ENCODE measurements at places on chromosomes 7 and 10.

- DNase-seq = no peak
Measured at GRCh38 chr10:99143011-99143410, 92.6 kb downstream of the HPSE2 start.

DNA sequence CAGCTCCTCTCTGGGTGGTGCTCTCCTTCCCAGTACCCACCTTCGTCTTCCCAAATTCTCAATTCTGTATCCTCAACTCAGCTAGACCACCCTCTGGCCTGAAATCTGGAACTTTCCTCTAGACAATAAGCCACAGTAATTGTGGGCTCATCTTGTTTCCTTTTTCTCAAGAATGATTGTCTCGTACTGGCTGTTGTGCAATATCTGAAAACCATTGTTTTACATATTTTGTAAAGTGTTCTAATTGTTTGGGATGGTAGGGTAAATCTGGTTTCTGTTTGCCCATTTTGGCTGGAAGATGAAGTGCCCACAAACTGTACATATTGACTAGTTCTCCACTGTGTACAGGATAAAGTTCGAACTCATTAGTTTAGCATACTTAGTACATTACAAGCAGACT is 11.3 kb upstream of the NOBOX start:
- DNase-seq = no peak

DNA sequence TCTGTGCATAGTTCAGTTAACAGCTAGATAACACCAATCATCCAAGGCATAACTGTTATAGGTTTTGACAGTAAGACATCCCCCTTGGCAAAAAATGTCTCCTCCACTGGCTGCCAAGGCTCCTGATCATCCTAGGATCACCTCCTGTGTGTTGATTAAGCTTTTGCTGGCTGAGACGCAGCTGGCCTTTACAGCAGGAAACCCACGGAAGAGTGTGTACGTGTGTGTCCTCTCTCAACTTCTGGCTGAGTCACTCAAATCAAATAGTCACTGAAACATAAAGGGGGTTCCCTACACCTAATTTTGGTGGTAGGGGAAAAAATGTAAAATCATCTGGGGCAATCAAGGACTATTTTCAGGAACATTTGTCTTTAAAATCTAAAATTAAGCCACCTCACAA is 208.8 kb downstream of the CTNNA3 start:
- no peak for DNase-seq

- no peak for DNase-seq
Measured at GRCh38 chr10:49362596-49363260, 33.2 kb downstream of the DRGX start.

DNA sequence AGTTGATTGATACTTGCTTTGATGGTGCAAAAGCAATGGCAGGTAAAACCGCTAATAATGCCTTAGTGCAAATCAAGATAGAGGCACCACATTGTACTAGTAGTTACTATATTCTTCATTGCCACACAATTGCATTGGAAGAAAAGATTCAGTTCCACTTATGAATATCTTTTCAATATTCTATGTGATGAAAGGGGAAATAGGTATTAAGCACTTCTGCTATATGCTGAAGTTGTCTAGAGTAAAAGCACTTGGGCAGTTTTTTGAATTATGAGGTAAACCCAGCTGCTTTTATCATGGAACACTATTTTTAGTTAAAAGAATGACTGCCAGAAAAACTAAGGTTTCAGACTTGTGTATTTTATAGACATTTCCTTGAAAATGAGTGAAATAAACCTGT is 15.5 kb downstream of the ENTPD7 start:
- no peak for DNase-seq

DNA sequence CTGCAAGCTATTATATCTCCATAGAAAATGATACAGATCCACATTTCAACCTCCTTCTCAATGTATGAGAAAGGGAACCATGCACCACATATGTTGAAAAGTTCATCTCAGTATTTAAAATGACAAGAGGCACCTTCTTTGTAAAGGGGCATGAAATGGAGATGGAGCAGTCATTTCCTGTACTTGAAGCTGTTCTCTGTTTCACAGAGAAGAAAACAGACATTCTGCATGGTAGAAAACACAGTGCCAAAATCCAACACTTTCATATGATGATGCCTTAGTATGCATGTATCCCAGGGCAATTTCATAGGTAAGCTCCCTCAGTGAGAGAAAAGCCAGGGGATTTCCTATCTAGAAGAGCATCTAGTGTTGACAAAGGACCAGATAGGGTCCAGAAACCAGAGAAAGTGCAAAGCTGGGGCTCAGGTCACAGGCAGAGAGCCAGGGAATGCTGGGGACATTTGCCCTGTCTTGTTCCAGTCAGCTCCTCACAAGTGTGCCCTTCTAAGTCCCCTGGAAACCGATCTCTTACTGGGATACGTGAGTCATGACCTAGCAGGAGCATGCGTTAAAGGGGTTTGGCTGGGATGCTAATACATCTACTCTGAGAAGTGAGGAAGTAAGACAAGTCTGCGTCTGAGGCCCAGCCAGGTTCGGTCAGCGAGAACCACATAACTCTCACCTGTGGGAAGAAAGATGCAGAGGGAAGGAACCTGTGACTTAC is 118.7 kb downstream of the ICA1 start:
- no peak for DNase-seq

DNA sequence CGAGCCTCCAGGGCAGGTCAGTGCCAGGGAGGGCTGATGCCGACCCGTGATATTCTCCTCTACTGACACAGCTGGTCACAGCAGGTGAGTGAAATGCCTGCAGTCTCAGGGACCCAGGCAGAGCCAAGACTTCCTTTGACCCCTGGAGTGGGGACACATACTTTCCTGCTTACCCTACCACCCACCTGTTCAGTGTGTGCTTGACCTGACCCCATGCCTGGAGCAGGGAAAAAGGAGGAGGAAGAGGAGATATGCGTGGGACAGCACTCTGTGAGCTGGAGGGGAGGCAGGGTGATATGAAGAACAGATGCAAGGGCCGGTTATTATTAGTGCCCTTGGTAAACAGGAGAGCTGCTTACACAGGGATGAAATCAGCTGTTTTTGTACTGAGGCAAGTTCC is 40.8 kb upstream of the WIPF3 start:
- DNase-seq = no peak

DNA sequence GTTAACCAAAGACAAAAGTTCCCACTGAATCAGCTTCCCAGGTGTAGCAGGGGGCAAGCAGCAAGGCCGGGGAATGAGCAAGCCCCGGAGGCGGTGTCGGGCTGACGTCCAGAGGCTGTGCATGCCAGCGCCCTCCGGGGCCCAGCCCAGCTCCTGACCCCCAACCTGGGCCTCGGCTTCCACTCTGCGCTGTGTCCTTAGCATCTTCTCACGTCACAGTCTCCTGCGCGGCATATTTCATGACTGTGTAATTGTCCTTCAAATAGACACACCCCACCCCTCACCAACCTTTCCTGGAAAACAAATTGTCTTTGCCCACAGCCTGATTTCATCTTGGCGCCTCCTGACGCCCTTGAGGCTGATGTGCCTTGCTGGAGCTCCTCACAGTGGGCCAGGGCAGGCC is 133.5 kb downstream of the RGS10 start:
- no peak for DNase-seq

GRCh38 chr7:12942609-12943008 is 255.2 kb downstream of the ARL4A start:
- no peak for DNase-seq

DNA sequence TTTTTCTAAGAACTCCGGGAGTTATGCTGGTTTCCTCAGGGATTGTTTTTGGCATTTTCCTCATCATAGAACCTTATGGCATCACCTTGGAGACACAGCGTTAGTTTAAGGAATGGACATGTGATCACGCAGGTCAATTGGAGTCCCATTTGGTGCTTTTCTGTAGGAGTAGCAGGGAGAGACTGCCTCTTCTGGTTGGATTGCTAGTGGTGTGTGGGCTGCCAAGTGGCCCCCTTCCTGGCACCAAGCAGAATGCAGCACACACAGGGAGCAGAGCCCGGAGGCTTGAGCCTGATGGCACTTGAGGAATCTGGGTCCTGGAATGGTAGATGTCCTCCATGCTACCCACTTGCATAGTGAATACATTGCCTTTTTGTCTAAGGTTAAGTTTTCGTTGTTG is 57.9 kb downstream of the SDK1 start:
- DNase-seq = no peak

GRCh38 chr7:12220389-12221046 is 9.4 kb downstream of the TMEM106B start:
- DNase-seq = no peak

GRCh38 chr10:103803941-103804340 is 51.4 kb downstream of the SH3PXD2A start:
- no peak for DNase-seq

GRCh38 chr7:48847917-48848316 is 76.4 kb upstream of the CDC14C start:
- no peak for DNase-seq

GRCh38 chr7:69430384-69431021 is 167.8 kb upstream of the AUTS2 start:
- no peak for DNase-seq

DNA sequence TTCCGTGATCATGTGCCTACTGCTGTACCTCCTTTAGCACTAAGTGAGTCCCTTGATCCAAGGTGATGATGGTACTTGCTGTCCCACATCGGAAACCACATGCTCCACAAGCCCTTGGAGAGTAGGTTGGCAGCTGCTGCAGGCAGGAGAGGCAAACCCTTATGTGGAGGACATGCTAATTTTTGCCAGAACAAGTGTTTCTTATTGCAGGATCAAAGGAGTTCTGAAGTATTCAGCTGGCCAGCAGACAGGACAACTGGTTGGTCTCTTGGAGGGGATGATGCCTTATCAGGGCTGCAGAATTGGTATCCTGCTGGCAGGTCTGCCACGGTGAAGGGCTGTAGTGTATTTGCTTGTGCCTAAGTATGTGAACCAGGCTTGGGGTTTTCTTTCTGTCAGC is 36.8 kb downstream of the NACAD start:
- DNase-seq = no peak

- DNase-seq = no peak
Measured at GRCh38 chr10:43253461-43254198, 13.2 kb downstream of the RASGEF1A start.

Data from A549 (cell line).